Iris pigment epithelial cell (primary cell): ENCODE measurements at places on chromosomes 5 and 9.

DNA sequence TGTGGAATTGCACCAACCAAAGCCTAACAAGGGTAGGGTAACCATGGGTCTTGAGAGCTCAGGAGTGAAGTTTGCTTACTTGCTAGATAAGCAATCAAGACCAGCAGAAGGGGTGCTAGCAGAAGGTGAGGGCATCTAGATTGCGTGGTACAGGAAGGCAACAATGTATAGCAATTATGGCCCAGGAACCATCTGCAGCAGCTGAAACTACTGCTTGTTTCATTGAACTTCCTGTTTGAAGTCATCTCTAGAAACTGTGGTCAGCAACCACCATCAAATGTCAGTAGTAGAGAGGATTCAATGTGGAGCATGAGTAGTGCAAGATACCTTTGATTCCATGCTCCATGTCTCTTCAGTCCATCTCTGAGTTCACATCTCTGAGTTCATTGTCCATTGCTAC is 462.1 kb upstream of the GRAMD2B start:
- DNase-seq, result no peak

GRCh38 chr5:99906776-99907175 is 628.4 kb upstream of the FAM174A start:
- DNase-seq, result no peak

DNA sequence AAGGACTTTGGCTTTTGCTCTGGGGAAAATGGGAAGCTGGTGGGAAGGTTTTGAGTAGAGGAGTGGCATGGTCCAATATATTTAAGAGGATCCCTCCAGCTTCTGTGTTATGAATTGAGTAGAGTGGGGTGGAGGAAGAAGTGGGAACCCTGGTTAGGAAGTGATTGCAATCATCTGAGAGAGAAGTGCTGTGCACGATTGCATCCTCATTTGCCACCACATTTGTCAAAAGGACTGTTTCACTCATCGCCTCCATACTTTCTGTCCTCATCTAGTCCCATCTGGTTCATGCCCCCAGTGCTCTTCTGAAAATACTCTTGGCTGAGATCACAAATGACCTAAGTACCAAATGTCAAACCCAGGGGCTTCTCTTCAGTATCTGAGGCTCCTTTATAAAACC is 192.1 kb downstream of the RAB3C start:
- DNase-seq, result no peak

GRCh38 chr9:34591248-34591916 is 1.9 kb upstream of the CNTFR start:
- peak; percentile 73 for DNase-seq

DNA sequence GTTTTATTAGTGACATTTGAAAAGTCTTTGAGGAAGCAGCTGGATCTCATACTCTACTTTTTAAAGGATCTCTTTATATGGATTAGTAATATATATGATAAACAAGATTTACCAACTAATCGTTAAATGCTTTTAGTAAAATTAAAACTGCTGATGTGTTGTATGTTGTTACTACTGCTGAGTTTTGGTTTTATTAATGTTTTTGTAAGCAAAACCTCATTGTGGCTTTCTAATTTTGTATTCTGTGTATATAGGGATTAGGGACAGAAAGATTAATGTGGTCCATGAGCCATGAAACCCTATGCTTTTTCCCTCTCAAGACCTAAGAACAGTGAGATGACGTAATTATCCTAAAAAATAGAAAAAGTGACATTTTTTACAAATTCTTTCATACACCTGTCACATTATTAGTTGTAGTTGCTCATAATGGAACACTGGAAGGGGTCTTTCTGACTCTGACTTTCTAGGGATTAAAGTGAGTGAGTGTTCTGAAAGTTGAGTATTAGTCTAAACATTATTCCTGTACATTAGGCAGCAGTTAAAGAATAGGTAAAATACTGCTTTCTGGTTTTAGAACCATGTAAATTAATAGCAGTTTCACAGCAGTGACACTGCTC is 85.9 kb downstream of the SLC12A2 start:
- DNase-seq, result no peak

DNA sequence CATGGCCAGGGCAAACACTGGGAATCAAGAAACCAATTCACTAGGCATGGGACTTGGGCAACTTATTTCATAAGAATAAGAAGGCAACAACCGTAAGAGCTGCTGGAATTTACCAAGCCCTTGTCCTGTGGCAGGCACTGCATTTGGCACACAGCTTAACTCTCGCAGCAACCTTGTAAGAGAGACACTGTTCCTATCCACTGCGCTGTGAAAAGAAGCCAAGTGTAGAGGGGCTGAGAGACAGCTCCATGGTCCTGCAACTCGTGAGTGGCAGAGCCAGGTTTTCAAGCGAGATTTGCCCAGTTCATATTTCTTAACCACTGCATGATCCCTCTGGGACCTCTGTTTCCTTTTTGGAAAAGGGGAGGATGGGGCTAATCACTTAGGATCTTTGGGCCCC is 129.3 kb upstream of the STC2 start:
- DNase-seq, result peak; percentile 32

DNA sequence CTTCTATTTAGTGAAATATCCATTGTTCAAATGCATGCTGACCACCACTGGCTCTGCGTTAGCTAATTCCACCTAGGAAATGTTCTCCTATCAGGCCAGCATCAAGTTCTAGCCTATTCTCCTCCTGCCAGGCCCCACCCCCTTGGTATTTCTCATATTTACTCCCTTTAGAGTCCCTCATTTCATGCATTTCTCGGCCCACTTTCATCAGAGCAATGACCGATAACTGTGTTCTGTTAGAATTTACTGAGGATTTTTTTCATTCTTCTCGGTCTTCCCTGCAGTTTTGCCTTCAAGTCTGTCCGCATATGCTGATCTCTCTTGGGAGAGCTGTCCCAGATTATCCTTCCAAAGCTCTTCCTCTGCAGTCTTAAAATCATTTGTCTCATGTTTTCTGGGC is 143.4 kb downstream of the GOLPH3 start:
- DNase-seq, result no peak

- no peak for DNase-seq
These were observed 569 bp downstream of the CAMK4 start for GRCh38 chr5:111224561-111225345.

DNA sequence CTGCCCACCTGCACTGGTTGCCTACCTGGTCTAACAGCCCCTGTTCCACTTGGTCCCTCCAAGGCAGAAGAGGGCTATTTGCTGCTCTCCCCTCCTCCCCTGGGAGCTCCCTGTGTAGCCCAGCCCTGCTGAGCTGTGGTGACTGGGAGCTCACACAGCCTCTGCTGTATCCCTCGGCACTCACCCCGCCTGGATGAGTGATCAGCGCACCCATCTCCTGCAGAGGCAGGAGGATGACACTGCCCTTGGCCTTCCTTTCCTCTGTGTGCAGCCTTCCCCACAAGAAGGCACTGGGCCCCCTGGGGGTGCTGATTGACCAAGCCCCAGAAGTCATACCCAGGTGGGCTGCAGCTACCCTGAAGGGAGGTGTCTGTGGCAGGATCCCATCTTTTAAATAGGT is 134.2 kb downstream of the ADAMTS2 start:
- DNase-seq, result no peak

DNA sequence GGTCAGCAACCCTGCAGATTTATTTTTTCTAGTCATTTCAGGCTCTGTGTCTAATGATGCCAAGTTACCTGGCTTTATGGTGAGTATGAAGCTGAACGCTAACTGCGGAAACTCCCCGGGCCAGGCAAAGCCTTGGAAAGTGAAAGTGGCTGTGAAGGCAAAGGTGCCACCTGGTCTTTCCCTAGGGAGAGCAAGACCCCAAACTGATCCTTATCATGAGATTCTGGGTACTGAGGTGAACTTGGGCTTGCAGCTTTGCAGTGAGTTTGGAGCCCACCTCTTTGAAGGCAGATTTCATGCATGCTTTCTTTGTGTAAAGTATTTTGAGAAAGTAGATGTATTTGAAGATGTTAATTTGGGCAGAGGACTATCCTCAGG is 63.3 kb downstream of the CARTPT start:
- no peak for DNase-seq

GRCh38 chr5:176543428-176544182 is 5.5 kb upstream of the CDHR2 start:
- DNase-seq, result peak; percentile 56

- DNase-seq, result no peak
These were observed 31.5 kb downstream of the AOPEP start for GRCh38 chr9:94758031-94758430.

DNA sequence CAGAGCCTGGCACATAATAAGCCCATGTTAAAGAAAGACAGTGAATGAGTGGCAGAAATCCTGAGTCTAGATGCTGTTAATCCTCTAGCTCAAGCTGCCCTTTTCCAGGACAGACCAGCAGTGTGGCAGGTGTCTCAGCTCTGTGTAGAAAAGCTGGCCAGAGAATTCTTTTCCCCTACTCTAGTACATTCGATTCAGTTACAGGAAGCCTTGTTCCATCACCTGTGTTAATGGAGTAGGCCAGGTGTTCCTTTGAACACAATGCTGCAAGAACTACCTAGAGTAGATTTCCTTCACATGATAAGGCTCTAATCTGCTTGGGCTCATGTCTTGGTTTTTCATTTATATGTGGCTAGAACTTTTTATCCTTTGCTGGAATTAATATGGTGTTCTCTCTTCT is 52.5 kb downstream of the NUP214 start:
- no peak for DNase-seq

DNA sequence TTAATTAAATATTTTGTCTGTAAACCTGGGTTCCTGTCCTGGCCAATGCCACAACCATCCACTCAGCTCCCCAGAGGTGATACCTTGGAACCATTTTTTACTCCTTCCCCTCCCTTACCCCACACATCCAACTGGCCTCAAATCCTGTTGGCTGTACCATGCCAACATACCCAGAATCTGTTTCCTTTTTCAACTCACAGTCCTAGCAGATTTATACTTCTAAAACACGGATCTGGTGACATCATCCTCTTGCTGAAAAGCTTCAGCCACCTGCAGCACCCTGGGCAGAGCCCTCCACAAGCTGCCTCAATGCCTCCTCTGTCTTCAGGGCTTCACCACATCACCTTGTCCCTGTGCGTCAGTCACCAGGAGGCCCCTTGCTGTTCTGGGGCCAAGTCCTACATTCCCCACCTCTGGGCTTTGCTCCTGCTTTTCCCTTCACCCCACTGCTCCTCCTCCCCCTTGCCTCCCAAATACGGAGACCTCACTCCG is 14.9 kb downstream of the SEMA6A start:
- DNase-seq, result no peak

DNA sequence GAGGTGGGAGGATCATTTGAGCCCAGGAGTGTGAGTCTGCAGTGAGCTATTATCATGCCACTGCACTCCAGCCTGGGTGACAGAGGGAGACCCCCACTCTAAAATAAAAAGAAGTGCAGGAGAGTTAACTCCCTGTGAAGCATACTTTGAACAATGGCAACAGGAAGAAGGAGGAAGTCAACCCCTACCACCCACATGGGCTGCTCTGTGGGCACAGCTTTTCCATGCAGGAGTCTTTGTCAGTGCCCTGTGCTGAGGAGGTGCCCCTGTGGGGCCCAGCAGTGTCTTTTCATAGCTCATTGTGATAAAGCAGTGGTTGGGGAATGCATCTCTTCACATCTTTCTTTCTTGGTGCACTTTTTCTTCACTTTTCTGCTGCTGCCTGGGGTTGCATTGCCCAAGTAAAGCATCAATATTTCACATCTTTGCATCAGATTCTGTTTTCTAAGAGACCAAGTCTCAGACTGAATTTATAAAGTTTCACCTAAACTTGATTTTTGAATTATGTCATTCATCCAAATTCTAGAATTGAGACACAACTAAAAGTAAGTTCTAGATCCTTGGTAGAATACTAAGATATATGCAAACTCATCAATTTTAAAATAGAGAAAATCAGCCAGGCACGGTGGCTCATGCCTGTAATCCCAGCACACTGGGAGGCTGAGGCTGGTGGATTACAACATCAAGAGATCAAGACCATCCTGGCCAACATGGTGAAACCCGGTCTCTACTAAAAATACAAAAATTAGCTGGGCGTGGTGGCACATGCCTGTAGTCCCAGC is 316.6 kb downstream of the DNAH5 start:
- no peak for DNase-seq

DNA sequence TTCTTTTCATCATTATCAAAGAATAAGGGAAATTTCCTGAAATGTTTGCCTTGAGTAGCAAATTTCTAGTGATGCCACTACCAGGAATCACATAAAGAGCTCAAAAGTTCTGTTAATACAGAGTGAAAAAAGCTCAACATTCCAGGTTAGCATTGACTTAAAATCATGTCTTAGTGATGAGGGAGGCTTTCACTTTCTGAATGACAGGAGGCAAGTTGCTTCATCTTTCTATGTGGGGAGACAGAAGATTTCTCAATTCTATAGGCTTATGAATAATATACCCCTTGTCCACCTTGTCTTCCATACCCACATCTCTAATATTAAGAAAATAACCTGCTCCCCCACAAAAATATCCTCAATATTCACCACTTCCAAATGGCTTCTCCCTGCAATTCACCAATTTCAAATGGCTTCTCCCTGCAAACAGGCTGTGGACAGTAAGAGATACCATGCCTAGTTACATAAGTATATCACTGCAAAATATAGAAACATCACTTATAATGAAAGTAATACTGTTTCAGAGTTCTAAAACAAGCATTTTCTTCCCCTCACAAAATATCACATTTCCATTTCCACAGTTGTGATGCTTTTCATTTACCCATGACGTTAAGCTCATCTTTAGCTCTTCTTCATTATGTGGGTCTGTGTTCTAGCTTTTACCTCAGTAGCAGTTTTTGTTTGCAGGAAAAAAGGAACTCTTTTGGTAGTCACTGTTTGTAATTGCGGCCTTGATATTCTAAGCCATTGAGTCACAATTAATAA is 2.2 kb upstream of the JAK2 start:
- peak; percentile 18 for DNase-seq

GRCh38 chr9:29556746-29557145 is 1983.5 kb upstream of the C9orf72 start:
- no peak for DNase-seq
